ENCODE measurements at places on chromosomes 13 and 19.
A peak's percentile ranks its signal among the peaks of the same experiment; 100 is the strongest.

- DNase-seq: no peak
Observed at GRCh38 chr13:79647533-79647932, 166.6 kb downstream of the NDFIP2 start.

GRCh38 chr13:78430811-78431210 is 172.5 kb downstream of the POU4F1 start:
- DNase-seq: no peak

- DNase-seq: no peak
Observed at GRCh38 chr19:12075538-12076139, 11.1 kb downstream of the ZNF844 start.

- DNase-seq: peak; percentile 13
Observed at GRCh38 chr13:20360835-20361412, 128.8 kb upstream of the GJB6 start.

- DNase-seq: no peak
Observed at GRCh38 chr19:7930765-7931164, 4.8 kb upstream of the CTXN1 start.

All from EL (cell line).